Spleen (tissue), 13 donors: ENCODE measurements at places on chromosomes 1 and 21.

DNA sequence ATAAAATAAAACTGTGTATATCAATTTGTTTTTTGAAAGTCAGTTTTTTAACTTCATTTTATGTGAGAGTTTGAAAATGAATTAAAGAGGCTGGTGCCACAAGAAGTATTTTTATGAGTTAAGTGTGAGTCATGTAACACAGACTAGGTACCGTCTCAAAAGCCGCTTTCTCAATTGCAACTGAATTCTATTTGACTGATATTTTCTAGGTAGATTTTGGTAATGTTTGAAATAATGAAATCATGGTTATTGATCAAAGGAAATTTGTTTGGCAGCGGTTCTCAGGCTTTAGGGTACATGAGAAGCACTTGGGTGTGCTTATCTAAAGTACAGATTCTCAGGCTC is 4.6 kb downstream of the SNX27 start:
- peaks cover 12% of the 10 kb centered on the region for H3K4me1 ChIP-seq
- H3K4me3 ChIP-seq, result no peak overlapping the region
- peaks cover 18% of the 10 kb centered on the region for H3K36me3 ChIP-seq

DNA sequence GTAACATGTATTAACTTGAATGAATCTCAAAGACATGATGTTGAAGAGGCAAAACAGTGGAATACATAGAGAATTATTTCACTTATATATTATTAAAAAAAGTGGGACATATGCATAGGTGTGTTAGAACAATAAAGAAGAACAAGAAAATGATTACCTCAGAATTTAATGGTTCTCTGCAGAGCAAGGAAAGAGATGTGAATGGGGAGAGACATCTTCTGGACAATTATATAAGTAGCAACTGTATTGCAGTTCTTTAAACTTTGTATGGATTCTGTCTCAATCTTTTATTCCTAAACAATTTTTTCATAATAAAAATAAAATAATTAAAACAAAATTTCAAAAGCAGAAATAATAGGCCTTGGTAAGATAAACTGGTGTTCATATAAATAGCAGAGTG is 674.9 kb upstream of the ADGRL4 start:
- H3K27me3 ChIP-seq, result no peaks in the 10 kb centered on the region
- no peak overlapping the region for H3K27ac ChIP-seq

- DNase-seq, result no peak
- H3K27ac ChIP-seq, result no peak overlapping the region
- H3K4me3 ChIP-seq, result no peak overlapping the region
- no peaks in the 10 kb centered on the region for H3K36me3 ChIP-seq
These were observed 34.9 kb upstream of the PLA2G5 start for GRCh38 chr1:20035114-20035513.

- peak overlapping the region; percentile 89 for H3K27ac ChIP-seq
- no peaks in the 10 kb centered on the region for H3K36me3 ChIP-seq
- H3K4me3 ChIP-seq, result peak overlapping the region; percentile 79
These were observed 587 bp downstream of the SCNM1 start for GRCh38 chr1:151166505-151166956.

DNA sequence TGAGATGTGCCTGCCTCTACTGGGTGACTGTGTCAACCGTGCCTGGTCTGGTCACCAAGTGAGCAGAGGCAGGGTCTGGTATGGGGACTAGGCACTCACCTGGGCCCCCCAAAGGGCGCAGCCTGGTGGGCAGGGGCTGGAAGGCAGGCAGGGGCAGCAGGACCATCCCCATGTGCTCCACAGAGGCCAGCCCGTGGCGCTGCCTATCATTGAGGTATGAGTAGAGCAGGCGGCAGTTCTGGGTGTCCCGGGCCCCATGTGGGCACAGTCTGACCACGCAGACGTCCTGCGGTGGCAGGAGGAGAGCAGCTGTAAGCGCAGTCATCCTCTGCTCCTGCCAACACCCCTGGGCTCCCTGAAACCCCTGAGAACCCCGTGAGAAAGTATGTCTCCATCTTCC is 23.7 kb downstream of the SPOCD1 start:
- H3K36me3 ChIP-seq, result no peaks in the 10 kb centered on the region
- DNase-seq, result peak; percentile 77
- no peak overlapping the region for H3K27ac ChIP-seq
- H3K4me3 ChIP-seq, result no peak overlapping the region

DNA sequence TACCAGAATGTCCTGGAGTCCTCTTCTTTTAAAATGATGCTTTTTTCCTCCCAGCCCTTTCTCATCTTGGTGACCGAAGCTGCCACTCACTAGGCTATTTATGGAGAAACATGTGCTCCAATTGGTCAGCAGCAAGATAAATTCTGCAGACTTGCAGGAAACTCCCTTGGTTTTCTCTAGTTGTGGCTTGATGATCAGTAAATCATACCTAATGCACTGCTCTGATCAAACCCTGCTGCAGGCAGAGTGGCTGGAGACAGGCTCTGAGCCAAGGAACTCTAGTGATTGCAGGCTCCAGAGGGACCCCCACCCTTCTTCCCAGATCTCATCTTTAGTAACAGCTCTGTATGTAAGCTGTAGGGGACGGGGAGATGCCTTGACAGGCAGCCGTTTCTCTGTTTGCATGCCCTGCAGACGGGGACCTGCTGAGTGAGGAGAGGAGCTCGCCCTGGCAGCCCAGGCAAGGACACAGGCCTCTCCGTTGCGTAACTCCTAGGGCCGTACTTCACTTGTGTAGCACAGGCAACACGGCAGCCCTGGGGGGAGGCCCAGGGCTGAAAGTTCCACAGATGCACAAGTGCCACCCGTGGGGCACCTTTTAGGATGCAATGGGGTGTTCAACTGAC is 14.5 kb downstream of the SLC6A17 start:
- H3K4me3 ChIP-seq, result no peak overlapping the region
- no peak for DNase-seq
- H3K36me3 ChIP-seq, result no peaks in the 10 kb centered on the region
- no peaks in the 10 kb centered on the region for H3K4me1 ChIP-seq
- H3K27me3 ChIP-seq, result no peaks in the 10 kb centered on the region

DNA sequence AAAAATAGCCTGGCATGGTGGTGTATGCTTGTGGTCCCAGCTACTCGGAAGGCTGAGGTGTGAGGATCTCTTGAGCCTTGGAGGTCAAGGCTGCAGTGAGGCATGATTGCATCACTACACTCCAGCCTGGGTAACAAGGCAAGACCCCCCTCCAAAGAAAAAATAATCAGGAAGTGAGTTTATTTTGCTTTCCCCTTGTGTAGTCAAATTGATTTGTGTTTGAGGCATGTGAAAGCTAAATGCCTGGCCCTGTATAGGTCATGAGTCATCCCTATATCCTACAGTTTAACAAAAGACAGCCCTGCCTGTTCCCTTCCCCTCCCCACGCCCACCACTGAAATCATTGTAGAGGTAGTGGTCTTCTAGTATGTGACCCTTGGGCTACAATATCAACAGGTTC is 241.4 kb upstream of the JUN start:
- no peak overlapping the region for H3K4me3 ChIP-seq
- H3K27ac ChIP-seq, result no peak overlapping the region

GRCh38 chr1:112165375-112165774 is 175.9 kb upstream of the KCND3 start:
- no peak for DNase-seq
- no peaks in the 10 kb centered on the region for H3K36me3 ChIP-seq
- no peak overlapping the region for H3K27ac ChIP-seq
- no peaks in the 10 kb centered on the region for H3K27me3 ChIP-seq
- no peaks in the 10 kb centered on the region for H3K4me1 ChIP-seq

- no peak overlapping the region for H3K4me3 ChIP-seq
- H3K4me1 ChIP-seq, result peaks cover 28% of the 10 kb centered on the region
These were observed 5.9 kb downstream of the LRP8 start for GRCh38 chr1:53321776-53322602.

DNA sequence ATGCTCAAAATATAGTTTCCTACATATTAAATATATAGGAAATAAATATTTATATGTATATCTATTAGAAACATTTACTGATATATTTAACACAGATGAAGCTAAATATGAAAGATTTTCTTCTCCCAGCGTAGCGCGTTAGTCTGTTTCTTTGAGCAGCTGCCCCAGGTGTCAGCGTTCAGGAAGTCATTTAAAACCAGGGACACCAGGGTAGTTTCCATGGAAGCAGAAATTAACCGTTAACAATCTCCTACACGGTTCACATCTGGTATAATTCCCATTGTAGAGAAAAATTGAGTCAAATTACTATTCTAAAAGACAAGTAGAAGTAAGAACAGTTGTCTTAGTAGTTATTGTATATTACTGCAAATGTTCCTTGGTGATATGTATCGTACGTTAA is 1443.7 kb downstream of the MRPL39 start:
- DNase-seq, result no peak
- H3K4me1 ChIP-seq, result no peaks in the 10 kb centered on the region
- H3K27ac ChIP-seq, result no peak overlapping the region
- H3K36me3 ChIP-seq, result no peaks in the 10 kb centered on the region
- no peak overlapping the region for H3K4me3 ChIP-seq

GRCh38 chr1:229619002-229619401 is 6.9 kb downstream of the TAF5L start:
- peaks cover 5% of the 10 kb centered on the region for H3K36me3 ChIP-seq
- H3K4me3 ChIP-seq, result no peak overlapping the region
- DNase-seq, result no peak
- H3K27ac ChIP-seq, result no peak overlapping the region
- peaks cover 35% of the 10 kb centered on the region for H3K4me1 ChIP-seq
- H3K27me3 ChIP-seq, result no peaks in the 10 kb centered on the region

DNA sequence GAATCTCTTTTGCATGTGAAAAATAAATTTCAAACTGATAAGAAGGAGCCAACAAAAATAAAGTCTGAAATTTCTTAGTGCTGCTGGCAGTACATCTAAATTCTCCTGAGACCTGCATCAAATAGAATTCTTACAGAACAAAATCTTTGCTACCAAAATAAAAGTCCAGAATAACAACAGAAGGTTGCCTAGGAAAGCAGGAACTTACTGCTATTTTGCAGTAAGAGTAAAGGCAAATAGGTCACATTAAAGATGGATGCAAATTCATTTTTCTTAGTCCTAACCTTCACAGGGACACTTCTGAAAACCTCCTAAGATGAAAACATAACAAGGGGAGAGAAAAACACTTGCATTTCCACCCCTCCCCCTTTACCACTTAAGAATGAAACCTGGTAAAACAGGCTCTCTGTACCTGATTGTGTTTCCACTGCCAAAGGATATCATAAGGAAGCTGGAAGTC is 59.0 kb downstream of the RUSC1 start:
- H3K27me3 ChIP-seq, result no peaks in the 10 kb centered on the region
- H3K4me1 ChIP-seq, result no peaks in the 10 kb centered on the region
- no peak overlapping the region for H3K27ac ChIP-seq
- H3K4me3 ChIP-seq, result no peak overlapping the region
- no peak for DNase-seq
- peaks cover 30% of the 10 kb centered on the region for H3K36me3 ChIP-seq
